T-cell (primary cell): ENCODE measurements at places on chromosomes 11 and 22. TPM values are rescaled to one million over a fixed set of nuclear protein-coding genes. Genes with fewer than 3 reads are reported as not detected.

GRCh38 chr11:73401924-73402833 is 26.0 kb downstream of the RELT start:
- peaks cover 20% of the 10 kb centered on the region for H3K36me3 ChIP-seq
- no peak for DNase-seq
- H3K27ac ChIP-seq, result no peak overlapping the region
- H3K4me3 ChIP-seq, result no peak overlapping the region

GRCh38 chr22:50304528-50305392 is 2.7 kb downstream of the PLXNB2 start:
- no peak overlapping the region for H3K4me3 ChIP-seq
- no peak overlapping the region for H3K27ac ChIP-seq
- H3K4me1 ChIP-seq, result no peaks in the 10 kb centered on the region

DNA sequence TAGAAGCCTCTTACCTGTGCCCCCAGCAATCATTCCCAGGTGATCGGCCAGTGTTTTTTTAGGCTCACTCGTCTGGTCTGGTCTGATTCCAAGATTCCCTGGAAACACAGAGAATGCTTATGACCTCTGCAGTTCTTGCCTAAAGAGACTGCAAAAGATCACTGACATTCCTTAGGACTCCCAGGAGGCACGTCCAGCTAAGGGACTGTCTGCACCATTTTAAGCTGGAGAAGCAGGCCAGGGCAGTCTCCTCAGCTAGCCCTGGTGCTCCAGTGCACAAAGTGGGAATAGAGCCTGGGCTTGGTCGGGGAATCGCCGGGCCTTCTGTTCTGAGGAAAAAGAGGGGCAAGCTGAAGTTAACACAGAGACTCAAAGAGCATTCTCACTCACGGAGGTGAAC is 4.8 kb downstream of the CYB5R2 start:
- H3K4me1 ChIP-seq, result peaks cover 15% of the 10 kb centered on the region
- DNase-seq, result no peak
- peaks cover 7% of the 10 kb centered on the region for H3K27me3 ChIP-seq

DNA sequence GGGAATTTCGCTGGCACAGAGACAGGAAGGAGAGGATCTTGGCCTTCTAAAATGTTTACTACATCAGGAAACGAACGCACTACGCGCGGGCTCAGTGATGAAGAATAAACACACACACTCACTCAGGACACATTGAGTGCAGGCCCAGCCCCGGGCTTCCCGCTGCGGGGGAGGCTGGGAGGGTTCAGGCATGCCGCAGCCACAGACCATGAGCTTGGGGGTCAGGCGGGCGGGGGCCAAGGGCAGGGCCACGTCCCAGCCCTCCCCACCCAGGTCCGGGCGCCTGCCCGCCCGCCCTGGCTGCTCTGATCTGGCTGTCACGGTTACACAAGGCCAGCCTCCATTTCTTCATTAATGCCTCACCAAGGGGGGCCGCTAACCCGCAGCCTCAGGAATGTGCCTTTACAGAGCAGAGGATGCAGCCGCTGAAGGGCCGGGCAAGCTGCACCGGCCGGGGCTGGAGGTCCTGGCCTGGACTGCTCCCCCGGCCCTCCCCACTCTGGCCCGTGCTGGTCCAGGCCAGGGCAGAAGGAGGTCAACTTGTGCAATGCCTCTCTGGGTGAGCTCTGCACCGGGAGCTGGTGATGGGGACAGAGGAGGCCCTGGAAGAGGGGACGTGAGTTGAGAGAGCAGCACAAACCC is 41.7 kb downstream of the IGF2 start:
- DNase-seq, result no peak
- no peaks in the 10 kb centered on the region for H3K36me3 ChIP-seq
- H3K27ac ChIP-seq, result no peak overlapping the region
- no peaks in the 10 kb centered on the region for H3K27me3 ChIP-seq

DNA sequence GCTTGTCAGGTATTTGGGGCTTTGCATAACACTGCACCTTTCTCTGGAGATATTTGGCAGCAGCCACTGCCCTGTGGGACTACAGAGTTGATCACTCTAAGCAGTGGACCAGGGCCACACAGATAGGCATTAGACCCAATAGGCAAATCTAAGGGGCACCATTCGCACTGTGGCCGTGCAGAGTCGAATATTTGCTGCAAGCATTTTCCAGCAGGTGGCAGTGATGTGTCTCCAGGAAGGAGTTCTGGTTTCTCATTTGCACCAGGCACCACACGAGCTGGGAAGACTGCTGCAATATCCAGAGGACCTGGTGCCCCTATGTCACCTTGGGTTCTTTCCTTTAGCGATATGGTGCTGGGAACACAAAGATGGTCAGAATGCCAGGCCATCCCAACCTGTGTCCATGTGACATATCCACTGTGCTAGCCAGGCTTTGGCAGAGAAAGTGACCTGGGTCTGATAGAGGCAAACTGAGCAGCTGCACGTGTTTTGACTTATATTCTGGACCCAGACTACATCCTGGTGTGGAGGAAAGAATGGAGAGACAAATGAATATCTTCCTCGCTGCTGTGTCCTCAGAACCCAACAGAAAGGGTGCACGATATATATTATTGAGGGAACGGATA is 318.7 kb downstream of the BUD13 start:
- H3K27ac ChIP-seq, result no peak overlapping the region
- H3K4me3 ChIP-seq, result no peak overlapping the region
- H3K27me3 ChIP-seq, result peaks cover 3% of the 10 kb centered on the region
- no peaks in the 10 kb centered on the region for H3K36me3 ChIP-seq
- no peaks in the 10 kb centered on the region for H3K4me1 ChIP-seq

- peaks cover 8% of the 10 kb centered on the region for H3K27me3 ChIP-seq
- no peak for DNase-seq
- no peak overlapping the region for H3K27ac ChIP-seq
- H3K4me3 ChIP-seq, result no peak overlapping the region
- H3K4me1 ChIP-seq, result no peaks in the 10 kb centered on the region
- no peaks in the 10 kb centered on the region for H3K36me3 ChIP-seq
These were observed 2.1 kb upstream of the TH start for GRCh38 chr11:2173761-2174160.

GRCh38 chr11:59891781-59892181 is 13.2 kb downstream of the OOSP3 start:
- DNase-seq, result no peak
- no peaks in the 10 kb centered on the region for H3K36me3 ChIP-seq
- no peaks in the 10 kb centered on the region for H3K4me1 ChIP-seq
- no peak overlapping the region for H3K4me3 ChIP-seq

- no peak overlapping the region for H3K4me3 ChIP-seq
- H3K27me3 ChIP-seq, result peaks cover 4% of the 10 kb centered on the region
- H3K4me1 ChIP-seq, result no peaks in the 10 kb centered on the region
- no peak overlapping the region for H3K27ac ChIP-seq
- no peak for DNase-seq
- no peaks in the 10 kb centered on the region for H3K36me3 ChIP-seq
These were observed 62.0 kb downstream of the FLRT1 start for GRCh38 chr11:64097468-64098317.

GRCh38 chr11:130068546-130068985 is 1.1 kb upstream of the APLP2 start:
- H3K27ac ChIP-seq, result peak overlapping the region; percentile 82
- H3K4me3 ChIP-seq, result peak overlapping the region; percentile 84
- peaks cover 14% of the 10 kb centered on the region for H3K4me1 ChIP-seq
- no peaks in the 10 kb centered on the region for H3K27me3 ChIP-seq

- no peaks in the 10 kb centered on the region for H3K4me1 ChIP-seq
- peaks cover 13% of the 10 kb centered on the region for H3K27me3 ChIP-seq
- no peak overlapping the region for H3K4me3 ChIP-seq
- DNase-seq, result no peak
These were observed 17.1 kb downstream of the OTOG start for GRCh38 chr11:17563961-17564686.

GRCh38 chr11:45104790-45105084 is 41.7 kb upstream of the PRDM11 start:
- H3K36me3 ChIP-seq, result no peaks in the 10 kb centered on the region
- no peak for DNase-seq
- H3K27ac ChIP-seq, result no peak overlapping the region
- no peak overlapping the region for H3K4me3 ChIP-seq
- H3K4me1 ChIP-seq, result peaks cover 18% of the 10 kb centered on the region
- no peaks in the 10 kb centered on the region for H3K27me3 ChIP-seq

DNA sequence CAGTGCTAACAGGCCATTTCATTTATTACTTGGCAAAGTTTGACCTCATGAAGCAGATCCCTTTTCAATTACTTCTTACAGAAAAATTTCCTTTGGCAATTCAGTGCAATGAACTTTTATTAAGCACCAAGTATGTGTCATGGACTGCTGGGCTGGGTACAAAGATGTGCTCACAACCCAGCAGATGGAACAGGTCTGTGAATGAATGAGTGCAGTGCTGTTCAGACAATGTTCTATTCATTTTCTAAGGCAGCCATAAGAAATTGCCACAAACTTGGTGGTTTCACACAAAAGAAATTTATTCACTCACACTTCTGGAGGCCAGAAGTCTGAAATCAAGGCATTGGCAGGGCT is 428.5 kb downstream of the SOX6 start:
- no peaks in the 10 kb centered on the region for H3K4me1 ChIP-seq
- no peak overlapping the region for H3K4me3 ChIP-seq
- H3K27me3 ChIP-seq, result no peaks in the 10 kb centered on the region
- no peak overlapping the region for H3K27ac ChIP-seq
- H3K36me3 ChIP-seq, result no peaks in the 10 kb centered on the region

GRCh38 chr22:27754247-27754887 is 47.2 kb downstream of the MN1 start:
- no peaks in the 10 kb centered on the region for H3K4me1 ChIP-seq
- H3K36me3 ChIP-seq, result no peaks in the 10 kb centered on the region
- no peak overlapping the region for H3K27ac ChIP-seq
- DNase-seq, result no peak
- H3K27me3 ChIP-seq, result no peaks in the 10 kb centered on the region
- no peak overlapping the region for H3K4me3 ChIP-seq

GRCh38 chr11:71265559-71266092 is 13.2 kb upstream of the SHANK2 start:
- H3K27me3 ChIP-seq, result no peaks in the 10 kb centered on the region
- no peak for DNase-seq
- H3K4me3 ChIP-seq, result no peak overlapping the region
- no peaks in the 10 kb centered on the region for H3K36me3 ChIP-seq
- H3K27ac ChIP-seq, result no peak overlapping the region

DNA sequence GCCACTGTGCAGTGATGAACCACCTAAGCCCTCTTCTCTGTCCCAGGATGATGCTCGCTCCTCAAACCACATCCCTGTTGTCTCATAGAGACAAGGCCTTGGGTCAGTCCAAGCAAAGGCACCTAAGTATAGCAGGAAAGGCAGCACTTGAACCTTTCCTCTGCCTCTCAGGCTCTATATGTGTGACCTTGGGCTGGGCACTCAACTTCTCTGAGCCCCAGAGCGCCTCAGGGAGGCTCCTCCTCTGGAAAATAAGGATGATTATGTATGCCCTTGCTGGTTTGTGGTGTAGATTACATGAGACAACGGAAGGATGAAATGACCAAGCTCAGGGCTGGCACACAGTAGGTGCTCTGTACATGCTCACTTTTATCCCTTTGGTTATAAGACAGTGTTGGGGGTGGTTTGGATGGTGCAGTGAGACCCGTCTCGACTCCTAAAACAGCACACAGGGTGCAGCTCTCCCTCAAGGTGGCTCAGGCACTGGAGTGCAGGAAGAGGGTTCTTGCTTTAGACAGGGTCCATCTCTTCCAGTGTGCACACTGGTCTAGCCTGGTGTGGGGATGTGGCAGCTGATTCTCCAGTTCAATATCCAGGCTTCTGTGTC is 40.2 kb upstream of the ACCSL start:
- H3K27ac ChIP-seq, result no peak overlapping the region
- H3K36me3 ChIP-seq, result no peaks in the 10 kb centered on the region
- no peak overlapping the region for H3K4me3 ChIP-seq
- H3K4me1 ChIP-seq, result no peaks in the 10 kb centered on the region

DNA sequence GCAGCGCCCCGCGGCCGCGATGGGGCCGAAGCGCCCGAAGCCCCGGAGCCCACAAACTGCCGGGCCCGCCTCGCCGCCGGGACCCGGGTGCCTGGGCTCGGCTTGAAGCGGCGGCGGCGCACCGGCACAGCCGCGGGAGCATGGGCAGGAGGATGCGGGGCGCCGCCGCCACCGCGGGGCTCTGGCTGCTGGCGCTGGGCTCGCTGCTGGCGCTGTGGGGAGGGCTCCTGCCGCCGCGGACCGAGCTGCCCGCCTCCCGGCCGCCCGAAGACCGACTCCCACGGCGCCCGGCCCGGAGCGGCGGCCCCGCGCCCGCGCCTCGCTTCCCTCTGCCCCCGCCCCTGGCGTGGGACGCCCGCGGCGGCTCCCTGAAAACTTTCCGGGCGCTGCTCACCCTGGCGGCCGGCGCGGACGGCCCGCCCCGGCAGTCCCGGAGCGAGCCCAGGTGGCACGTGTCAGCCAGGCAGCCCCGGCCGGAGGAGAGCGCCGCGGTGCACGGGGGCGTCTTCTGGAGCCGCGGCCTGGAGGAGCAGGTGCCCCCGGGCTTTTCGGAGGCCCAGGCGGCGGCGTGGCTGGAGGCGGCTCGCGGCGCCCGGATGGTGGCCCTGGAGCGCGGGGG is 346 bp downstream of the FJX1 start:
- peaks cover 20% of the 10 kb centered on the region for H3K4me1 ChIP-seq
- DNase-seq, result no peak
- peaks cover 30% of the 10 kb centered on the region for H3K27me3 ChIP-seq
- H3K27ac ChIP-seq, result no peak overlapping the region

GRCh38 chr22:45240810-45241631 is at the start of gene KIAA0930:
KIAA0930 (minus strand) TSS chr22:45240894; CDS start chr22:45240703, 191 bp downstream.
- peak; percentile 79 for DNase-seq
- peaks cover 3% of the 10 kb centered on the region for H3K36me3 ChIP-seq
- H3K4me3 ChIP-seq, result peak within 1 kb of the TSS; percentile 62
- no peaks in the 10 kb centered on the region for H3K27me3 ChIP-seq
- peak within 1 kb of the TSS; percentile 72 for H3K27ac ChIP-seq

DNA sequence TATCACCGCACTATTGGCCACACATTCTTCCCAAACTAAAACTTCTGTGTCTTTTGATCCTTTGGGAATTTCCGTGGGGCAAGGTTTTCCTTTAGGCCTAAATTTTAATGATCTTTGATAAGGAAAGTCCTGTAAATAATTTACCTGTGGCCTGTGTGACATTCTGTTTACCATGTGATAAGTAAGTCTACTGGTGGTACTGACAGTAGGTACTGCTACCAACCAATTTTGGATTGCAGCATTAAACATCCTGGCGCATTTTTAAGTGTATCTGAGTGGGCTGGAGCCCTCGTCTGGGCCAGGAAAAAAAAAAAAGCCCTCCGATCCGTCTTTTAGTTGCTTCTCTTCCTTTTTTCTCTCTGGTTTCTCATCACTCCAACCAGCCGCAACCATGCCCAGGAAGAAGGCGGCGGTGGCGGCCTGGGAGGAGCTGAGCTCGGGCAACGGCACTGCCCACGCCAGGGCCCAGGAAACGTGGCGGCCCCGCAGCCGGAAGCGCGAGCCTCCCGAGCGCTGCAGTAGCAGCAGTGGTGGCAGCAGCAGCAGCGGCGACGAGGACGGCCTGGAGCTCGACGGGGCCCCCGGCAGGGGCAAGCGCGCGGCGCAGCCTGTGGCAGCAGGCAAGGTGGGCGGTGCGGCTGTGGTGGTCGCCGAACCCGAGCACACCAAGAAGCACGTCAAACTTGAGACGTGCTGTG is 33.6 kb downstream of the ASRGL1 start:
- no peak overlapping the region for H3K4me3 ChIP-seq
- H3K27me3 ChIP-seq, result no peaks in the 10 kb centered on the region
- no peaks in the 10 kb centered on the region for H3K36me3 ChIP-seq
- H3K27ac ChIP-seq, result peak overlapping the region; percentile 52

The IL18BP gene
- 27.5 TPM for total RNA-seq

The TRIM49D2 gene
- total RNA-seq, result not detected

The UNC93B1 gene
- total RNA-seq, result 27.8 TPM

The DDTL gene
- total RNA-seq, result 3.6 TPM

The USH1C gene
- total RNA-seq, result not detected

The POU2AF2 gene
- not detected for total RNA-seq

The SHANK2 gene
- total RNA-seq, result 0.15 TPM

The OR10D3 gene
- not detected for total RNA-seq

The ZNF280B gene
- total RNA-seq, result 1.9 TPM

The MS4A12 gene
- not detected for total RNA-seq

The MUC2 gene
- total RNA-seq, result not detected
